ENCODE measurements at places on chromosomes 4 and X. TPM values are rescaled to one million over a fixed set of nuclear protein-coding genes. Genes with fewer than 3 reads are reported as not detected.

GRCh38 chrX:10360116-10360515 is 203.3 kb downstream of the CLCN4 start:
- H3K27me3 ChIP-seq, result no peaks in the 10 kb centered on the region
- DNase-seq, result no peak
- H3K4me1 ChIP-seq, result no peaks in the 10 kb centered on the region
- H3K36me3 ChIP-seq, result no peaks in the 10 kb centered on the region
- H3K4me3 ChIP-seq, result no peak overlapping the region

GRCh38 chr4:100898844-100899243 is 381.0 kb upstream of the EMCN start:
- no peak overlapping the region for H3K27ac ChIP-seq
- no peak for DNase-seq
- H3K27me3 ChIP-seq, result no peaks in the 10 kb centered on the region
- no peaks in the 10 kb centered on the region for H3K36me3 ChIP-seq

DNA sequence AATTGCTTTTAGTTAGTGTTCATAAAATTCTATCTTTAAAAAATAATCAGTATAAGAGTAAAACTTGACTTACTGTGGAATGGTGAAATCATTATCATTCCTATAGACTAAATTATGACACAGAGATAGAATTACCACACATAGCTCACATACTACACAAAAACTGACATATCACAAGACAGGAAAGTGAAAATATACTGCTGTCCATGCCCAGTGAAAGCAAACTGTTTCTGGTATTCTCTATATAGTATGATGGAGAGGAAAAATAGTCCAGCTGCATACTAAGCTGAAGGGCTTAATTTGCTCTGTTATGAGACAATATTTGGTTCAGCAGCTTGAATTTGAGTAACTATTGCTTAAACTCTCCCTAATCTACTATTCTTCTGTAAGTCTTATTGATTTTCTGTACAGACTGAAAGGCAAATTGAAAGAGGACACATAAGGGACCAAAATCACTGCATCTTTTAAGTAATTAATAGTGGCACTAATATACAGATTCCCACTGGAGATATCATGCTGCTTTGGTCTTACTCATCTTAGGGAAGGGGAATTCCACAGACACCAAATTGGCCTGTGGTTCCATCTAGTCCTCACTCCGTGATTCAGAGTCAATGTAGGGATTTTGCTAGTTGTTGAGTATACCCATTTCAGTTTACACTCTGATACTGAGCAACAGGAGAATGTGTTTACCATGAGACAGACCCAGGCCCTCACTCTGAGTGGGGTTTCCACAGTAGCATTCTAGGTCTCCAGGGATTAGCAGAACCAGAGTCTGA is 47.4 kb upstream of the AGA start:
- H3K36me3 ChIP-seq, result no peaks in the 10 kb centered on the region
- H3K27me3 ChIP-seq, result no peaks in the 10 kb centered on the region
- no peak for DNase-seq
- H3K4me3 ChIP-seq, result no peak overlapping the region
- H3K4me1 ChIP-seq, result no peaks in the 10 kb centered on the region

DNA sequence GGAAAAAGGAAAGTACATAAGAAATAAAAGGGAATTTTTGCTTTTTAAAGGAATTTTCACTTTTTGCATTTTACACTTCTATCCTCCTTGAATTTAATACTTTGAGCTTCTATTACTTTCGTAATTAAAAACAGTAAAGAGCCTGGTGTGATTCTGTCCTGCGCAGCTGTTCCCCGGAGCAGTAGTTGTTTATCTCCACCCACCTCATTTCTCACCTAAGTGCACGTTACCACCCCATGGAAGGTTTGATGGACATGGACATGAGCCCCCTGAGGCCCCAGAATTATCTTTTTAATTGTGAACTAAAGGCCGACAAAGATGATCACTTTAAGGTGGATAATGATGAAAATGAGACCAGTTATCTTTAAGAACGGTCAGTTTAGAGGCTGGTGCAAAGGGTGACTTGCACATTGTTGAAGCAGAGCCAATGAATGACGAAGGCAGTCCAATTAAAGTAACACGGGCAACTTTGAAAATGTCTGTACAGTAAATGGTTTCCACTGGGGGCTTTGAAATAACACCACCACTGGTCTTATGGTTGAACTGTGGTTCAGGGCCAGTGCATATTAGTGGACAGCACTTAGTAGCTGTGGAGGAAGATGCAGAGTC is 52.1 kb upstream of the TEX13D start:
- no peak overlapping the region for H3K4me3 ChIP-seq
- no peaks in the 10 kb centered on the region for H3K36me3 ChIP-seq
- no peak for DNase-seq
- no peak overlapping the region for H3K27ac ChIP-seq
- no peaks in the 10 kb centered on the region for H3K4me1 ChIP-seq

DNA sequence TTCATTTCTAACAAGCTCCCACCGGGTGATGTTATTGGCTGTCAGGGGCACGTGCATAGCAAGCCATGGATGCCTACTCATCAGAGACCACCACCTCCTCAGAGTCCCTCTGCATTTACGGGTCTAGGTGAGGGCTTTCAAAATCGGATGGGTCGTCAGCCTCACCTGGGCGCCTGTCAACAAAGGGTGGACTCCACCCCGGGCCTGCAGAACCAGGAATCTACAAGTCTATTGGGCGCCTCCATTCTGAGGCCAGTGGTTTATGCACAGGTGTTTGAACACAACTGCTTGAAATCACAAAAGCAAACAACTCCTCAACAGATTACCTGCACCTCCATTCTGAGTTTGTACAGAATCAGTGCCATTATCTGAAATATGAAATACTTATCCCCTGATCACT is 318.9 kb downstream of the PTTG2 start:
- H3K4me1 ChIP-seq, result no peaks in the 10 kb centered on the region
- no peak overlapping the region for H3K4me3 ChIP-seq
- no peaks in the 10 kb centered on the region for H3K27me3 ChIP-seq
- no peak for DNase-seq

- no peak overlapping the region for H3K4me3 ChIP-seq
- no peaks in the 10 kb centered on the region for H3K36me3 ChIP-seq
- no peaks in the 10 kb centered on the region for H3K4me1 ChIP-seq
- H3K27me3 ChIP-seq, result peaks cover 6% of the 10 kb centered on the region
- no peak overlapping the region for H3K27ac ChIP-seq
These were observed 17.4 kb upstream of the PACRGL start for GRCh38 chr4:20682853-20683252.

The GATB gene
- 19.2 TPM for total RNA-seq

The USP17L24 gene
- total RNA-seq, result not detected

The HERC5 gene
- 12.0 TPM for total RNA-seq

The TEX11 gene
- not detected for total RNA-seq

Measured in B cell (primary cell).